ENCODE measurements at places on chromosomes 11 and 22.
A peak's percentile ranks its signal among the peaks of the same experiment; 100 is the strongest.

- no peak for DNase-seq
Measured at GRCh38 chr11:61549662-61550568, 31.0 kb downstream of the SYT7 start.

- DNase-seq: peak; percentile 35
Measured at GRCh38 chr11:76686261-76687079, 15.9 kb upstream of the LRRC32 start.

- peak; percentile 54 for DNase-seq
Measured at GRCh38 chr22:43060183-43060582, 29.0 kb downstream of the TTLL1 start.

GRCh38 chr11:70601861-70602538, 203.7 kb downstream of the CTTN start:
- no peak for DNase-seq

- DNase-seq: no peak
Measured at GRCh38 chr11:41175304-41175972, 284.0 kb downstream of the LRRC4C start.

GRCh38 chr11:68641880-68642279, 42.5 kb upstream of the GAL start:
- DNase-seq: no peak

Measured in eye (tissue), 1 donor.